ENCODE measurements at places on chromosomes 4 and X. TPM values are rescaled to one million over a fixed set of nuclear protein-coding genes. Genes with fewer than 3 reads are reported as not detected.

DNA sequence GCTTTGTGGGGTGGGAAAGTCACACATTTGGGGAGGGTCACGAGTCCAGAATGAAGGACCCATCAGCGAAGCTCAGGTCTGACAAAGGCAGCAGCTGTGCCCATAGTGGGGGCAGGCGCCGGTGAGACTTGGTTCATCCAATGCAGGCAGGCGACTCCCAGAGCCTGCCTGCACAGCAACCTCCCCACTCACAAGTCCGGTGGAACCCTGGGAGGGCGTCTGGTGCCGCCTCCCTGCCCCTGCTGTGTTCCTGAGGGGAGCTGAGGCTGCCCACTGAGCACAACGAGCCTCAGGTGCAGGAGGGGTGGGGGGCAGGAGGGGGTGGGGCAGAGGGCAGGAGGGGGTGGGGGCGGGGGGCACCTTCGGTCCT lies 13.7 kb downstream of the LRPAP1 start:
- no peak for ATAC-seq

GRCh38 chrX:118355225-118355920 lies 9.5 kb downstream of the WDR44 start:
- ATAC-seq: no peak

- ATAC-seq: no peak
These were observed 63.4 kb downstream of the NBDY start for GRCh38 chrX:56792270-56793111.

- ATAC-seq: no peak
These were observed 104.5 kb downstream of the APOOL start for GRCh38 chrX:85108165-85108564.

- peak; percentile 77 for ATAC-seq
These were observed 37.9 kb upstream of the SORBS2 start for GRCh38 chr4:185849664-185850550.

- no peak for ATAC-seq
These were observed 374.5 kb upstream of the FMR1 start for GRCh38 chrX:147537172-147537571.

- no peak for ATAC-seq
These were observed 4.5 kb upstream of the GRSF1 start for GRCh38 chr4:70844180-70844579.

- ATAC-seq: no peak
These were observed 1014.8 kb downstream of the C4orf33 start for GRCh38 chr4:130110770-130111169.

DNA sequence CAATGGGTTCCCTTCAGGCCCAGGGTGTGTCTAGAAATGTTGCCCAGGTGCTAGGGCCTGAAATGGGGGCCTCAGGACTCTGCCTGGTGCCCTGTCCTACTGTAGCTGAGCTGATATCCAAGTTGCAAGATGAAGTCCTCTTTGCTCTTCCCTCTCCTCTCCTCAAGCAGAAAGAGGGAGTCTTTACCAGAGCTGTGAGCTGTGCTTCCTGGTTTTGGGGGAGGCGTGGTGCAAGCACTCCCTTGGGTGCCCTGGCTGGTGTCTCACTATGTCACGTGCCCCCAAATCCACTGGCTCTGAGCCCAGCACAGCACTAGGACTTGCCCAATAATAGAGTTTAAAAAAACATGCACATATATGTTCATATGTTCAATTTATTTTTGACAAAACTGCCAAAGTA lies 29.3 kb upstream of the CT47A1 start:
- ATAC-seq: no peak

GRCh38 chr4:108590776-108591175 lies 29.6 kb upstream of the RPL34 start:
- no peak for ATAC-seq

DNA sequence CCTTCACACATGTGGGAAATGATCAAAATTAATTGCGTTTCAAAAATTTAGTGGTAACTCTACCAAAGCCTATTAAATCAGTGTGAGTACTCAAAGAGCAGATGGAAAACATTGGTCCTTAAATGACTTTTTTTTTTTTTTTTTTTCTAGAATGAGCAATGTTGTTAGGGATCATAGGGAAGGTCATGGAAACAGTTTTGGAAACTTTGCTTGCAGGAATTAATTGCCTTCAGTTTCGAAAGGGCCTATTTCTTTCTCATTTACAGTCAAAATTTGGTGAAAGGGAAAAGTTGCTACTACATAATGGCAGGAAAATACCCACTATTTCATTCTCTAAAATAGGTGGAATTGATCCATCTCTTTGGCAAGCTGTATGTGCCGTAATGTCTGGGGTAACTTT lies 160.9 kb downstream of the RTL9 start:
- ATAC-seq: no peak

- ATAC-seq: peak; percentile 94
These were observed 70.5 kb downstream of the SLC9A6 start for GRCh38 chrX:136055651-136056221.

DNA sequence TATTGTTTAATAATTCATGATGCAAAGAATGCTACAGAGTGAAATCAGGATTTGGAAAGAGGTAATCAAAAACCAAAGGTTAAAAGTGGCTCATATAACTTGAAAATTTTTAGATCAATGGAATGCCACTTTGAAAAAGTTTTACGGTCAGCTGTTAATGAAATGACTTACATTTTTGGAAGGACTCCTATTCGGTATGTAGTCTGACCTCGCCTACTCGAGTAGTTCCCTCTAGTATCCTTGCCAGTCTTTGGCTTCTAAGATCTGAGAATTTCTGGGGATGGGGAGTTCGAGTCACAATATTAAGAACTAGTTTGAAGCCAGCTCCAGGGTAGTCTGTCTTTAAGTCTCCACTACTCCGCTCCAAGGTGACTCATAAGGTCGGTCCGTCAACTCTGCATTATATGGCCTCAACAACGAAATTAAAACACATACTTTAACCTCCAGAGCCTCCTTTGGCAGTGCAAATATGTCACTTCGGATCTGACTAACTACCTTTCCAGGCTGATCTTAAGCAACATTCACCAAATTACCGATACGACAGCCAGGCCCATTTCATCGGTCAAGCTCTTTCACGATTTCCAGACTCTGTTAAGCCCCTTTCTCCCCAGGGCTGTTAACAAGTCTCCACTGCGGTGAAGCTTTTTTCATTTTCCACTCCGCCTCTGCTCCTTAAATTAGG lies 733 bp upstream of the NAA15 start:
- ATAC-seq: peak; percentile 35

DNA sequence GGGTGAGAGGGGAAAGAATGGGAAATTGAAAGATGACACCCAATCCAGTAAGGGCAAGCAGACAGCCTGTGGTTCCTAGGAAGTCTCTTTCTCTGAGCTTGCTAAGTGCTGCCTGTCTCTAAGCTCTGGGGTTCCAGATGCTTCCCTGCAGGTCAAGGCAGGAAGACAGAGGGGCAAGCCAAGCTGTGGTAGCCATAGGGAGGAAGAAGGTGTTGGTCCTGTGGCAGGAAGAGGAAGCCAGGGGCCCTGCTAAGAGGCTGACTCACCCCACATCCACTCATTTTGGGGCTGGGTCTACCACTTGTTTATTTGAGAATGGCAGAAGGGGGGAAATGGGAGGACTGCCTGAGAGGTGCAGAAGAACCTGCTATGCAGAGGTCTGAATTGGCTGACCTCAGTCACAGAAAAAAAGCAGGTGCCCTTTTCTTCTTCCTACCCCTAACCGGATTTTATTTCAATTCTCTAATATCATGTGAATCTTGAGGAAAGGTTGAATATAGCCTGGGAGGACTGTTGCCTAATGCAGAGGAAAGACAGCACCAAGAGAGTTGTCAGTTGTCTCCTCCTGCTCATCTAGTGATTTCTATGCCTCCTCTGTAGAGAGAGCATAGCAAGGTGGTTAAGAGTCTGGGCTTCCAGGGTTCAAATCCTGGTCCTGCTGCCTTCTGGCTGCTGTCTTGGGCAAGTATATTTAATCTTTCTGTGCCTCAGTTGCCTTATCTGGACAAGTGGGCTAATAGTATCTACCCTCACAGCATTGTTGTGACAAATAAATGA lies 27.4 kb downstream of the HOPX start:
- ATAC-seq: no peak

DNA sequence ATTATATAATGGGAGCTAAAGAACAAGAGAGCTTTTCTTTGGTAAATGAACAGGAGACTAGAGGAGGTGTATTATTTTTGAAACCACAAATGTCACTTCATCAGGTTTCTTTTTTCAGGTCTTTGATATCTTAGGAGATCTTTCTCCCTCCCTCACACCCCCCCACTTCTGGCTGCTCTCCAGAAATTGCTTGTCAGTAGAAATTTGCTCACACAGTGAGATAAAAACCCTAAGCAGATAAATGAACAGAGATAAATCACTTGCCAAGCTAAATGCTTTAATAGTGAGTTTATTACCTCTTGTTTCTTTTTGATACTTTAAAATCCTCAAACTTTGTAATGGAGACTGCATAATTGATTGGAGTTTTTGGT lies 421.2 kb upstream of the TENM3 start:
- ATAC-seq: no peak

DNA sequence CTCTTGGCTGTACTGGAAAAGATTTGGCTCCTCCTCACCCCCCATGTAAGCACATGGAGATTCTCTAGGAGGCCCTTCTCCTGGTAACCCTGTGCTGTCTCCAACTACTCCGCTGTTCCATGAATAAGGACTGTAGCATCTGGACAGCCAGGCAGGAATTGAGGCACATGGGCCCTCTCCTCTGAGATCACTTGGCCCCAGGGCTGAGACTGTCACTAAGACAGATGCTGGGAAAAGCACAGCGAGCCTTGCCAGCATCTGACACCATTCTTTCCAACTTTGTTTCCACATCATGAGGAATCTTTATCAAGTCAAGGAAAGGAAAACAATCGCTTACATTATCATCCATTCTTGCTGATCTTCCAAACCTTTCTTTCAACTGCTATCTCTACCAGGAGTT lies 222.6 kb upstream of the INTU start:
- ATAC-seq: peak; percentile 77

Gene MFAP3L
- total RNA-seq: 9.3 TPM

Gene ARHGEF38
- not detected for total RNA-seq

Gene HSPA4L
- 12.5 TPM for total RNA-seq

Gene PACRGL
- 27.3 TPM for total RNA-seq

Gene APLN
- 1.4 TPM for total RNA-seq

Gene HTRA3
- 64.2 TPM for total RNA-seq

Gene AWAT2
- not detected for total RNA-seq
